Stimulated activated CD8-positive, alpha-beta memory T cell treated with anti-CD3 and anti-CD28 coated beads, Interleukin-2, amount 100 ng/mL, for 1 hour (primary cell): ENCODE measurements at places on chromosomes 12 and 14.

- no peak for DNase-seq
Observed at GRCh38 chr12:51661836-51662235, 70.8 kb downstream of the SCN8A start.

DNA sequence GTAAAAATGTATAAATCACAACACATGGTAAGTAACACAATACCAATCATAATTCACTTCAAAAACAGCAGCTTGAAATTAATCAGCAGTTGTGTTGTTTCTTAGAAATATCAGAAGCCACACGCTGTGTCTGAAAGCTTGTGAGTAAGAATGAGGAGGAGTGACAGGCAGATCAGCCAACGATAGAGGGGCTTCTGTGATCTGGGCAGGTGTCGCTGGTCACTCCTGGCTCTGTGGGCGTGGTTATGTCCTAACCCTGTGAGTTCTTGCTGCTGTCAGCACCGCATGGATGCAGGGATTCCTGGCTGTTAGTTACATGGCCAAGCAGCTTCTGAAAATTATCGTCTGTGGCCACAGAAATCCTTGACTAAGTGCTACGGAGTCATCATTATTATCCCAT is 123.4 kb downstream of the SLC25A47 start:
- no peak for DNase-seq

- DNase-seq, result no peak
Observed at GRCh38 chr12:25959071-25959961, 834 bp downstream of the RASSF8 start.

- no peak for DNase-seq
Observed at GRCh38 chr14:69535230-69535848, 39.3 kb downstream of the CCDC177 start.

DNA sequence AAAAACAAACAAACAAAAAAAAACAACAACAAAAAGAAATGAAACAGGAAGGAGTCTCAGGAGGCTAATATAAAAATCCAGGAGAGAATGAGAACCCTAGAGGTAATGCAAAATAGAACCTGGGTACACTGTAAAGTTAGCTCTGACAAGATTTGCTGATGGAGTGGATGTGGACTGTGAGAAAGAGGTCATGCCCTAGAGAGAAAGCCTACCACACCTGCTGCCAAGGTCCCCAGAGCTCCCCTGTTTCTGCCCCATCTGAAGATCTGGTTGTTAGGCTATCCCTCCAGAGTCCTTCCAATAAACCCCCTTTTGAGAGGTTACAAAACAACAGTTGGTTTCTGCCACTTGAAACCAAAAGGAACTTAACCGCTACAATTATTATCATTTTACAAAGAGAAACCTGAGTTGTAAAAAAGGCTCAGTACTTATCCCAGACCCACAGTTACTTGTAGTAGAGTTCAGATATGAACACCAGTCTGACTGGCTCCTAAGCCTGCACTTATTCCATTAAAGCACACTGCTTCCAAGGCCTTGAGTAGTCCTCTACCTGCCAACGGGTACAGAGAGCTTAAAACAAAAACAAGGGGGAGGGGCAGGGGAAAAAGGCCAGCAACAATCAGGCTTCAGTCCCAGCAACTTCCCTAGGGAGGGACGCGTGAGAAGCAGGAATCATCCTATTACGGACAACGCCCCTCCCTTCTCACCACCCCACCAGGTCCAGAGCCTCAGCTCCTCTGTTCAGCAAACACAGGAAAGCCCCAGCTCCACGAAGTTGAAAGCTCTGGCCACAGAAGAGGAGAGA is 27.7 kb downstream of the PPP1R13B start:
- DNase-seq, result no peak

GRCh38 chr12:17372508-17372907 is 717.5 kb downstream of the RERGL start:
- no peak for DNase-seq

DNA sequence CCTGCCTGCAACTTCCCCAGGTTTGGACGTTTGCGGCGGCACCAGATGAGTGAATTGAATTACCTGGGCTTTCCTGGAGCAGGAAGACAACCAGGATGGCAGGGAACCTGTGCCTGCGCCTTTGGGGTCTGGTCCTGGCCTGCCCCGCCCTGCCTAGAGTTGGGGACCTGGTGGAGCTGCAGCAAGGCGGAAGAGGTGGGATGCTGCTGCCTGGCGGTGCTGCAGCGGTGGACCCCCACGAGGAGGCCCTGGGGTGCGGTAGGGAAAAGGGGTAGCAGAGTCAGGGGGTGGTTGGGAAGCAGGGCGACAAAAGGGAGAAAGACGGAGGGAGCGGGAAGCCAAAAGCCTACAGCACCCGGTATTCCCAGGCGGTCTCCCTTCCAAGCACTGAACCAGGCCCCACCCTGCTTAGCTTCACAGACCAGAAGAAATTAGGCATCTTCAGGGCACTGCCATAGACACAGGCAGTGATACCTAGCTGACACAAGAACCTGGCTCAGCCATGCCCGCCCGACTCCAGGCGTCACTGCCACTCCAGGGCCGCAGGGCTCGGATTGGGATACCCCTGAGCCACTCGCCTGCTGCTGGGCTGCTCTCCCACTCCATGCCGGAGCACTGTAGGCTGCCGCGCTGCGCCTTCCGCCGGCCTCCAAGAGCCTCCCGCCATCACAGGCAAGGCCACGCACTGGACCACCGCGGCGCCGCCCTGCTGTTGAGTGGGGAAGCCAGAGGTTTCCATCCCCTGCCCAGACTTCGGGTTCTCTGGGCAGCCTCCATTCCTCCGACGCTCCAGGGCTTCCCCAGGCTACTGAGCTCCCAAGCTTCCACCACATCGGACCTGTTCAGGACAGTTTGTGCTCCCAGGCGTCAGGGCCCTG is 155.2 kb upstream of the ALG10B start:
- no peak for DNase-seq
